ENCODE measurements at places on chromosomes 5 and 9.

DNA sequence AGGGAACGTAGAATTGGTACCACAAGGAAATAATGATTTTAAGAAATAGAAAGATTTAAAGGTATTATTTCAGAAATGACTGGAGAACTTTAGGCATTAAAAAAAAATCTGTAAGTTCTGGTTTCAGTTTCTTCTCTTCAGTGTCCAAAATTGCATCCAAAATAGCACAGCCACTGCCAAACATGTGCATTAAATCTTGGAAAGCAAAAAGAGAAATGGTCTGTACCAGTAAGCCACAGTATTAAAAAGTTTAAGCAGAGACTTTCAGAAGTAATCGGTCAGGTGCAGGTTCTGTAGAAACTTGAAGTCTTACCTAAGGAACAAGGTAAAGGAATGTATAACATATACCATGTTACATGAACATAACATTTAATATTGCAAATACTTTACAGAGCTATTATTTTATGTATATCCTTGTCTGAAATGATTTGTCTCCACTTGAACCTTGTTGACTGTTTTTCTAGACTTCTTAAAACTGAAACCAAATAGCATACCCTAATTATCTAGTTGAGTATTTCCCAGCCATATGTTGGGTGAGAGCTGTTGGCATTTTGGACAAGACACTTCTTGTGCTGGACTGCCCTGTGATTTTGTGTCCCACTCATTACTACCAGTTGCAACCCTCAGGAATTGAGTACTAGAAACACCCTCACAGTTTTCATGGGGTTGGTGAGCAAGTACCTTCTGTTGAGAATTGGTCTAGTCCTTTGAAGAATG, 32.1 kb downstream of the NIPBL start:
- no peak for DNase-seq

DNA sequence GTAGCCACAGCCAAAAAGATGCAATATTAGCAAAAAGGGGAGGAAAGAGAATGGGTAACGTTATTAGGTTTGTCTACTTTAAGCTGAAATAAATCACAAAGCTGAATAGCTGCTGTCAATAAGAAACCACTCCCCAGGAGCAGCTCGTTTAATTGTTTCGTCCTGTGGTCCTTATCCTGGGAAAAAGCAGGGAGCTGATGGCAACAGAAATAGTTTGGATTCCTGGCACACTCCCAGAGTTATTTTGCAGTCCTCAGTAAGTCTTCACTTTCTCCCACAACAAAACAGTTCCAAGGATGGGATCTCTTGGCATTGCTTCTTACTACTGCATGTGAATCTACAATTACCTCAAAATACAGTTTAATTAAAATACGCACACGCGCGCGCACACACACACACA, 28.8 kb downstream of the FRMD3 start:
- no peak for DNase-seq

- no peak for DNase-seq
Measured at GRCh38 chr9:18796696-18797270, 236.2 kb downstream of the SAXO1 start.

DNA sequence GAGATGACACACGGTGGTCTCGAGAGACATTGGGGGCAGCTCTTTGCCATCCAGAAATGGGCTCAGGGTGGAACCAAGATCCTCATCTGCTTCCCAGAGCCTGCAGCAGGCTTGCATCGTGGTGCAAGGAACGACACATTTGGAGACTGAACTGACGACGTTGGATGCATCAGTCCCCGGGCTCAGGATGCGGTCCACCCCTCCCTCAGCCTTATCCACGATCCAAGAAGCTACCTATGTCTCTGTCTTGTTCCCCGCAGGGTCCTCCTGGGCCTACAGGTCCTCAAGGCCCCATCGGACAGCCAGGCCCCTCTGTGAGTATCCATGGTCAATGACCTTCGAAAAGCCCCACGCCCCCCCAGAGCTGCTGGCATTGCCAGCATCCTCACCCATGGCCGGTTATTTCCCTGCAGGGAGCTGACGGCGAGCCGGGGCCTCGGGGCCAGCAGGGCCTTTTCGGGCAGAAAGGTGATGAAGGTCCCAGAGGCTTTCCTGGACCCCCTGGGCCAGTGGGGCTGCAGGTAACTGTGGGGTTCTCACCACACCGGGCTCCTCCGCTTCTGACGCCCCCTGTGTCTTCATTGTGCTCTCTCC, 69.4 kb upstream of the FCN2 start:
- no peak for DNase-seq

DNA sequence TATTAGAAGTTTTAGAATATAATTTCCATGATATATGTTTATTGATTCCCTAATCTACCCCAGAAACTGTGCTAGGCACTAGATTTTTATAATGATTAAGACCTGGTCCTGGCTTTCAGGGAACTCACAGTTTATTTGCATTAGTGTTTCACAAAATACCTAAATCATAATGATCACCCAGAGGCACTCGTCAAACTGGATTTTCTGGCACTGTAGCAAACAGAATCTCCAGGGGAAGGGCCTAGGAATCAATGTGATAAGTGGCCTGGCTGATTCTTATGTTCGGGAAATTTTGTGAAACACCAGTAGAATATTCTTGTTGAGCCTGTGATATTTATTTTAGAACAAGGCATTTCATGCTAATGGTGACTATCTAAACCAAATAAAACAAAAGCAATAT, 37.4 kb upstream of the SRP19 start:
- no peak for DNase-seq

GRCh38 chr9:129176701-129177442, 1.2 kb downstream of the IER5L start:
- DNase-seq = no peak

DNA sequence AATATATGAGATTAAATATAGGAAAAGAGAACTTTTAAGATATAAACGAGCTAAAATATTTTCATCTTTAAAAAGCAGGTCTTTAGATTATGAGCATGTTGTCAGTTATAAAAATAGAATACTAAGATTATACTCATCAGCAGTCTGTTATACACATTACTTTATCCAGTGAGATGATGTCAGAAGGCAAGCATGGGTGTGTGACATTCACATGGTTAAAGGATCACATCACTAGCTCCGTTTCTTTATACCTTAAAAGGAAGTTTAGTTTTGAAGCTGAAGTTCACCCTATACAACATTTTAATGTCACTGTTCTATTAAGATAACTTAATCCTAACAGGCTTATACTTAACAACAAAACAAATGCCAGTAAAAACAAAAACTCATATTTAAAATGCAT, 59.6 kb downstream of the RICTOR start:
- no peak for DNase-seq

DNA sequence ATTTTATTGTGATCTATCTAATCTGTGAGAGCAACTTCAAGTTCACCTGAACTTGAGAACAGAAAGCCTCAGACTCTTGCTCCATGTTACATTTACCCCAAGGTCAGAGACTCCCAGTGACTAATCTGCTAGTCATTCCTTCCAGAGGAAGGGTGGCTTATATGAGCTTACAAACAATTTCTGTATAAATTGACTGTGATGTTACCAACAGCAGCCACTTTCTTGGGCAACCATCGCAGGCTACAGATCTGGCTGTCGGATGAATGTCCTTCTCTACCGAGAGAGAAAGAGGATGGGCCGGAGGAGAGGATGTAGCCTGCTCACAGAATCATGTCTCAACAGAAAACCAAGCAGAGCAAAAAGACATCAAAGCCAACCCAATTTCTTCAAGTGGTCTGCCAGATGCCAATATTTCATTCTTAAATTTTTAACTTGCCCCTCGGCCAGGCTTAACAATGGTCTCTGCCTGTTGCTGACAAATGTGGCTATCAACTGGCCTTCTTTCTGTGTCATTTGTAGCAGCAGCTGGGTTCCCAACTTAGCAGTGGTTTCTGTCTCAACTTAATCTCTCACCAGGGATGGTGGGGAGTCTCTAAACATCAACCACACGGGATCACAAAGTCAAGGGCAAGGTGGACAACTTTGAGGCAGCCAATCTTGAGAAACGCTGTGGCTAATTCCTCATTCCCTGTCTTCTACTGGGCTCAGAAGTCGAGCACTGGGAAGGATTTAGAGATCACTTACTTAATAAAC, 81.3 kb downstream of the RAPGEF1 start:
- no peak for DNase-seq

GRCh38 chr9:38082446-38083287, 13.6 kb upstream of the SHB start:
- no peak for DNase-seq

DNA sequence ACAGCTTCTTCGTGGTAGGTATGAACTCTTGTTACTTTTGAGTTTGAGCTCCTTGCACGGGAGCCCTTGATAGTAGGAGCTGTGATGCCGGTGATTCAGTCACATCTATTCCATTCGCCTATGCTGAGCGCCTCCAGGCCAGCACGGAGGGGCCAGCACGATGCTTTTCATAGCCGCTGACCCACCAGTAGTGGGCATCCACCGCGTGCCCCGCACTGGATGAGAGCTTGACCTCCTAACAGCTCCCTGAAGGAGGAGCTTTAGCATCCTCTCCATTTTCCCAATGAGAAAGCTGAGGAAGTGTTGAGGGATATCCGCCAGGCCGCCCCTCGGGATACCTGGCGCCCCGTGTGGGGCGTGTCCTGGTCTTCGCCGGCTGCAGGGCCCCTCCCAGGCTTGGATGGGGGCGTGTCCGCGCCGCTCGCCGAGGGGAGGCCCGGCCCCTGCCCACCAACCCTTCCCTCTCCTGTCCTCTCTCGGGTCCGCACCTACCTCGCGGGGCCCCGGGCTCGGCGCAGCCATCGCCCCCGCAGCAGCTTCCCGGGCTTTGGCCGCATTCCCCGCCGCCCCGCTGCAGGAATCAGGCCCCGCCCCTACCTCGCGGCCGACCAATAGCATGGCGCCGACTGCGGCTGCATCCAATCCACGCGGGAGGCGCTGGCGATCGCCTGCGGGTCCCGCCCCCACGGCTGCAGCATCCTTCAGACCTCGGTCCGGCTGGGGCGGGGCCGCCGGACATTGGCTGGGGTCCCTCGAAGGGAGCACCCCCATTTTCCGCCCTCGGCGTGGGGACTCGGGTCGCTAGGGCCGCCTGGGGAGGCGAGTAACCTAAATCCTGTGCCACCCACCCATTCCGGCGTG, at the start of gene PIP5KL1:
Gene PIP5KL1 (minus strand): TSS at position 547 of the 861 bp plus-strand sequence. CDS start 25 bp downstream, at position 522.
- DNase-seq = peak; percentile 8

GRCh38 chr5:56588636-56589480, 226.5 kb upstream of the MAP3K1 start:
- DNase-seq = no peak

DNA sequence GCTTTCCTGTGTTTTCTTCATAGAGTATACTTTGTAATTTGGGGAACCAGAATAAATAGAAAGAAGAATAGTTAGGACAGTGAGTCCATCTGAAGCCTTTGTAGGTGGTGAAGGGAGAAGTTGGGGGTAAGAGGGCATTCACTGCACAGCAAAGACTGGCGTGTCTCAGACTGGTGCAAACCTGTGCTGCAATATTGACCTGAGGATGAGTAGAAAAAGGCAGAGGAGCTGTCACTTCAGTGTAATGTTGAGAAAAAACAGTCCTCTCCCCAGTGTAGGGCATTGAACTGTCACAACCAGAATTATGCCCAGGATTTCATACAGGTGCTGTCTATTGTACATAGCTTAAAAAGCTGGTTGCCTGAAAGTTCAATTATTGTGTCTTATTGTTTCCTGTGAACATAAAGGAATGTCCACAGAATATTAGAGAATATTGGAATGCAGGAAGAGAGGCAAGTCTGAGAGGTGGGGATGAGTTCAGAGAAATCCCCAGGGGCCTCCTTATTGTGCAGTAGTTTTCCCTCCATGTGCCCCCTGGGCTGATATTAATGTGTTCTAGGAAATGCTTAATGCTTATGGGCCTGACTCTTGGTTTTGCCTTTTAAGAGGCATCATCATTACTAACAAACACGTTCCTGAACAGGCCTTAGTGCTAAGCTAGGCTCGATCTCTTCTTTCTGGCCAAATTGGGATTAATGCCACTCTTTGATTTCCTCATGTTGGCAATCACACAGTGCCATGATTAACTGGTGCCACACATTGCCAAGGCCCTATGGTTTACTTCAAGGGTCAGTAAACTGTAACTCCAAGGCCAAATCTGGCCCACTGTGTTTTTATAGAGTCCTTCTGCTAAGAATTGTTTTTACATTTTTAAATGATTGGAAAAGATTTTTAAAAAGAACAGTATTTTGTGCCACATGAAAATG, 34.0 kb downstream of the DAPK1 start:
- no peak for DNase-seq

GRCh38 chr5:40385544-40385943, 294.2 kb upstream of the PTGER4 start:
- DNase-seq = no peak

DNA sequence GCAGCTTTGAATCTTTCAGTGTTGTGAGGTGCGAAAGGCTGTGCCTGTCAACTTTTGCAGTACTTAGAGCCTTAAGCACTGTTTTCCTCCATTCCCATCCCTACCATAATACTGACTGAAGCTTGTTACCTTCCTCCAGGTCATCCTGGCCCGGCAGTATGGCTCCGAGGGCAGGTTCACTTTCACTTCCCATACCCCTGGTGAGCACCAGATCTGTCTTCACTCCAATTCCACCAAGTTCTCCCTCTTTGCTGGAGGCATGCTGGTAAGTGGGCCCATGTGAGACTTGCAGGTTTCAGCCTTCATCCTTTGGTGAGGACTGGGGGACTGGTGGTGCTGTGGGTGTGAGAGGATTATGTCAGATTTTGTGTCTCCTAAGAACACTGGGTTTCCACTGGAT, 1.5 kb downstream of the TMED9 start:
- DNase-seq = no peak

- DNase-seq = peak; percentile 28
Measured at GRCh38 chr9:71604197-71605063, 163.9 kb downstream of the CEMIP2 start.

- DNase-seq = no peak
Measured at GRCh38 chr9:134959971-134960310, 42.2 kb upstream of the FCN1 start.

- no peak for DNase-seq
Measured at GRCh38 chr5:178940569-178941360, at the start of gene ZNF454. Gene ZNF454 (plus strand): TSS chr5:178941198. CDS start chr5:178942792, 1,594 bp downstream.

- DNase-seq = no peak
Measured at GRCh38 chr5:93201061-93201460, 380.0 kb downstream of the NR2F1-AS1 start.

- DNase-seq = no peak
Measured at GRCh38 chr9:95073042-95073607, 244.4 kb downstream of the FANCC start.

GRCh38 chr9:114033397-114034103, 44.5 kb downstream of the AMBP start:
- peak; percentile 16 for DNase-seq

- DNase-seq = no peak
Measured at GRCh38 chr5:172632346-172633092, 8.5 kb upstream of the NEURL1B start.

Measured in NCI-H1694 treated with DMSO at 0.1 percent for 48 hours (cell line).